ENCODE measurements at places on chromosomes 1 and 21. TPM values are rescaled to one million over a fixed set of nuclear protein-coding genes. Genes with fewer than 3 reads are reported as not detected.

DNA sequence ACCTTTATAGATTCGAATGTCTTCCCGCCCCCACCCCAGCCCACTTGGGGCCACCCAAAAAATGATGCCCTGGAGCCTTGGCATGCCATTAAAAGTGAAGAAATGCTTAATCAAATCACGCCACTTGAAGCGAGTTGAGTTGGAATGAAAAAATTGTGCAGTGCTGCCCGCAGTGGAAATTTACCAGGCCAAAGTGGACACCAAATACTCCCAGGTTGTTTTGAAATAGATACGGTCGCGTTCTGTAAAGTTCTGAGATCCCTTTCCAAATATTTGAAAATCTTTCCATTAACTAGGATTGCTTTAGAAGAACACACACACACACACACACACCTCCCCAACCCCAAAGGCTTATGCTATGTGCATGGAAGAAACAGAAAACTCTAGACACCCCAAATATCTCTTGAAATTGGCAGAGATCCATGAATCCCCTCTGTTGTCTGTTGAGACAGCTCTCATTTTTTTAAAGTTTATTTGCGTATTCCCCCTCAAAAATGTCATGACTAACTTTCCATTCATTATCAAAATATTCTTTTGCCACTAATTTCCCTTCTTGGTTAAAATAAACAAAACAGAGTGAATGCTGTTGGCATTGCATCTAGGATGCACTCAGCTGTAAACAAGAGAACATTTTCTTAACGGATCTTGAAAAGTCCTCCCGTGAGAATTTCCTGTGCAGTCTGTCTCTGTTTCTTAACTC, 142.3 kb upstream of the KCNE2 start:
- DNase-seq = no peak
- no peak overlapping the region for H3K4me3 ChIP-seq
- no peaks in the 10 kb centered on the region for H3K36me3 ChIP-seq
- peaks cover 15% of the 10 kb centered on the region for H3K27me3 ChIP-seq
- H3K4me1 ChIP-seq = peaks cover 1% of the 10 kb centered on the region

DNA sequence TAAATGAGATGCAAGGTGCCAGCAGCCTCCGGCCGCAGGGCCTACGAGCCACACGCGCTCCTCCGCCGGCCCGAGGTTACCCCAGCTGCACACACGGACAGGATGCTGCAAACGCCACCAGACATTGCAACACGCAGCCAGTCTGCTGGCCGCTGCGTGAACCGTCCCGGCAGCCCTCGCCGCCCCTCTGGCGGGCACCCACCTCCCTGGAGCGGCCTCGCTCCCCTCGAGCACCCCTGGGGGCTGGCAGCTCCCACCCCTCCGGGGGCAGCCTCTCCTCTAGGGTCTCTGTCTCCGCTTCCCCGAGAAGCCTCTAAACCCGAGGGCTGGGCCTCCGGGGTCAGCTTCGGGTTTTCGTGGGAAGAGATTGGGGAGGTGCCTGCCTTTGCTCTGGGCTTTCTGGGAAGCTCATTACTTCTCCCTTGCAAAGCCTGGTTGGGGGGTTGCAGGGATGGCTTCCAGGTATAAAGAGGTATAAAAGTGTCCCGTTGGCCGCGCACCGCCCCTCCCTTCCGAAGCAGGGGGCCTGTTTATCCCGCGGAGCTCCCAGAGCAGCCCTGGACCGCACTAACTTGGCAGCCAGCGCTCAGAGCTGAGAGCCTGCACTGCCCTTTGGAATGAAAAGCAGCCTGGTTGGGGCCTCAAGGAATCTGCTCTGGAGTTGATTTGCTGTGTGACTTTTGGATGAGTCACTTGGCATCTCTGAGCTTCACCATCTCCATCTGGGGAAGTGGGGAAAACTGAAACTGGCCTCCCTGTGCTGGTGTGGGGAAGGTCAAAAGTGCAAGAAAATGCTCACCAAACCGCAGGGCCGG, 21.8 kb downstream of the DHRS3 start:
- H3K27ac ChIP-seq = peak overlapping the region; percentile 83
- H3K27me3 ChIP-seq = no peaks in the 10 kb centered on the region
- peak; percentile 98 for DNase-seq
- H3K4me3 ChIP-seq = no peak overlapping the region
- H3K36me3 ChIP-seq = no peaks in the 10 kb centered on the region

DNA sequence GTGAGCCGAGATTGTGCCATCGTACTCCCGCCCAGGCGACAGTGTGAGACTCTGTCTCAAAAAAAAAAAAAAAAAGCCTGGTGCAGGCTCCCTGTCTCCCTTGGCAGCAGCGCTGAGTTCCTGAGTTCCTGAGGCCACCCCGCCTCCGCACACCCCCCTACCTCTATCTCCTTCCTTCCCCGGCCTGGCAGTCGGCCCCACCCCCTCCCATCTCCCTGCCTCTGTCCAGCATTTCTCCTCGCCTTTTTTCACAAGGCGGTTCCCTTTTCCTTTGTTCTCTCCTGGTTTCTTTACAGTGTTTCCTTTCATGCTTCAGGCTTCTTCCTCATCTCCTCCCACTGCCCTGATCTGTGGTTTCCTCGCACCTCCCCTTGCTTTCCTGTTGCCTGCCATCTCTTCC, 2.7 kb downstream of the RORC start:
- H3K36me3 ChIP-seq = no peaks in the 10 kb centered on the region
- no peak overlapping the region for H3K4me3 ChIP-seq
- no peak overlapping the region for H3K27ac ChIP-seq
- peaks cover 57% of the 10 kb centered on the region for H3K27me3 ChIP-seq
- peak; percentile 11 for DNase-seq

DNA sequence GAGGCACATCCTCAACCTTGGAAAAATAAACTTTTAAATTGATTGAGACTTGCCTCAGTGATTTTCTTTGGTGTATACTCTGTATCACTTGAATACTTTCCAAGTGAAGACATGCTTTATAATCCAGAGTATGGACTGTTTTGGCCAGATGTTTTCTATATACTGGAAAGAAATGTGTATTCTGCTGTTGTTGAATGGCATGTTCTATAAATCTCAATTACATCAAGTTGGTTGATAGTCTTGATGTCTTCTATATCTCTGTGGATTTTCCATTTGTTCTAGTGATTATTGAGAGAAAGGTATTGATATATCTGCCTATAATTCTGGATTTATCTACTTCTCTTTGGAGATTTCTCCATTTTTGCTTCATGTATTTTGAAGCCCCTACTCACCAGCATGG, 37.5 kb downstream of the EBNA1BP2 start:
- H3K36me3 ChIP-seq = no peaks in the 10 kb centered on the region
- peaks cover 10% of the 10 kb centered on the region for H3K27me3 ChIP-seq
- H3K4me3 ChIP-seq = no peak overlapping the region
- no peak overlapping the region for H3K27ac ChIP-seq
- no peak for DNase-seq

DNA sequence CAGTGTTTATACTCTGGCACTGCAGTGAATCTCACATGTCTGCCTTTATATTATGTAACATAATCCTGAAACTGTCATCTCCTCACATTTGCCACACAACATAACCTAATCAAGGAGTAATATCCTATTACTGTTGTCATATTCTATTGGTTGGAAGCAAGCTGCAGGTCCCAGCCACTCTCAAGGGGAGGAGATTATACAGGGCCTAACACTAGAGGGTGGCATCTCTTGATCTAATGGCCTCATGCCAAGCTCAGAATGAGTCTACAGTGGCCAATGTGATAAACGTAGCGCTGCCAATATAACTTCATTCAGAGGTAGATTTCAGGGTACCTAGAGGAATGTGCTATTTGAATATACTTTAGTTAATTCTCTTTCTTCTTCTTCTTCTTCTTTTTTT, 166.8 kb downstream of the BACH1 start:
- DNase-seq = no peak
- H3K4me3 ChIP-seq = no peak overlapping the region
- H3K27me3 ChIP-seq = no peaks in the 10 kb centered on the region
- peaks cover under 1% of the 10 kb centered on the region for H3K4me1 ChIP-seq

Gene ZFP69
- 1.6 TPM for total RNA-seq

Gene LCE1D
- not detected for total RNA-seq

Gene NFIA
- 2.2 TPM for total RNA-seq

Gene GAS5
- total RNA-seq = 450 TPM

- peaks cover 36% of the 10 kb centered on the region for H3K27me3 ChIP-seq
- H3K4me1 ChIP-seq = peaks cover 5% of the 10 kb centered on the region
- no peak overlapping the region for H3K4me3 ChIP-seq
- H3K36me3 ChIP-seq = no peaks in the 10 kb centered on the region
- peak; percentile 8 for DNase-seq
Measured at GRCh38 chr1:110438893-110439292, 12.1 kb upstream of the PROK1 start.

Gene DMBX1
- total RNA-seq = not detected

DNA sequence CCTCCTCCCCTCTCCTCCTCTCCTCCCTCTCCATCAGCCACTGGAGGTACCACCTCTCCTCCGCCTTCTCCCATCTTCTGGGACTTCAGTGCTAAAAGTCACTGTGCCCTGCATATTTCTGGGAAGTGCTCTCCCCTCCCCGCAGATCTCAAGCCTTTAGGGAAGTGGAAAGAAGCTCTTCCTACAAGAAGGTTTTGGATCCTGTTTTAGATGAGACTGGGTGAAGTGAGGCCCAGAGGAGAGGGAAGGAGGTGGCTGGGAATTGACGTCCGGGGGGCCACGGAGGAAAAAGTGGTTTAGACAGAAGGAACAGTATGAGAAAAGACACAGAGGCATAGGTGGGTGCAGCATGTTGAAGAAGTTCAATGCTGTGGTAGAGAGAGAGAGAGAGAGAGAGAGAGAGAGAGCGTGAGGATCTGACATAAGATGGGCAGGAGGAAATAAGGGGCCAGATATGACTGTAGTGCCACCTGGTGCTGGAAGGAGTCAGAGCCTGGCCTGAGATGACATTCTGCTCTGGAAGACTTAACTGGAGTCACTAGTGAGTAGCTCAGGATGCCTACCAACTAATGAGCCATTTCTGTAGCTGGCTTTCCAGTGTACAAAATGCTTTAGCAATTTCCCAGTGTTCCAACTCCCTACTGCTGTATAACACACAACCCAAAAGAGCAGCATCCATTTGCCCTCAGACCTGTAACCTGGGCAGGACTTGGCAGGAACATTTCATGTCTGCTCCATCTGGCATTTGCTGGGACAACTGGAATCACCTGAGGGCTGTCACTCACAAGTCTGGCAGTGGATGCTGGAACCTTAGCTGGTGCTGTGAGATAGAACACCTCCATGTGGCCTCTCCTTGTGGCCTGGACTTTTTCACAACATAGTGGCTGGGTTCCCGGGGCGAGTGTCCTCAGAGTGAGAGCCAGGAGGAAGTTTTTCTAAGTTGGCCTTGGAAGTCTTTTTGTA, 16.6 kb upstream of the ZSCAN20 start:
- DNase-seq = peak; percentile 90
- no peaks in the 10 kb centered on the region for H3K27me3 ChIP-seq
- H3K4me3 ChIP-seq = no peak overlapping the region
- H3K4me1 ChIP-seq = peaks cover 16% of the 10 kb centered on the region

- no peak overlapping the region for H3K4me3 ChIP-seq
- H3K27me3 ChIP-seq = no peaks in the 10 kb centered on the region
- H3K27ac ChIP-seq = no peak overlapping the region
- H3K4me1 ChIP-seq = no peaks in the 10 kb centered on the region
Measured at GRCh38 chr1:47659146-47659545, 221.3 kb downstream of the FOXD2 start.

Gene LY9
- not detected for total RNA-seq

DNA sequence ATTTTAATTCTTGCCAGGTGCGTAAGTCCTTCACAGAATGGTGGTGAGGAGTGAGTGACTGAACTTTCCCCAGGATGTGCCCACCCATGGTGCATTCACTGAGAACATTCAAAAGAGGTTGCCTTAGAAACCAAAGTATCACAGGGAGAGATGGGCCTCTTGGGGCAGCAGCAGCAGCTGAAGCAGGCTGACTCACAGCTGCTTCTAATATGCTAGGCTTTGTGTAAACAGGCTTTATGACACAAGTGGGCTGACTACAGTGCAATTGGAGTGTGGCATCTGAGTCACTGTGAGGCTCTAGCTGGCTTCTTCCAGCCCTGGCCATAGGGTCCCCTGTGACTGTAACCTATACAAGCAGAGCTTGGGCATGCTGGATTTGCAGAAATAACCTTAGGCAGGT, 12.6 kb downstream of the PIGP start:
- peaks cover 17% of the 10 kb centered on the region for H3K4me1 ChIP-seq
- no peak overlapping the region for H3K4me3 ChIP-seq
- peak; percentile 98 for DNase-seq
- H3K27ac ChIP-seq = peak overlapping the region; percentile 4

Gene PCBP3
- total RNA-seq = 2.5 TPM

Gene RAB7B
- total RNA-seq = 9.1 TPM

Gene ATP1A4
- total RNA-seq = not detected

- no peaks in the 10 kb centered on the region for H3K4me1 ChIP-seq
- no peaks in the 10 kb centered on the region for H3K27me3 ChIP-seq
- no peaks in the 10 kb centered on the region for H3K36me3 ChIP-seq
- no peak overlapping the region for H3K27ac ChIP-seq
Measured at GRCh38 chr1:46807046-46807972, 8.5 kb downstream of the CYP4B1 start.

Data from IMR-90 (cell line).